RPMI7951 (cell line): ENCODE measurements at places on chromosomes 2 and 18.
A peak's percentile ranks its signal among the peaks of the same experiment; 100 is the strongest.

DNA sequence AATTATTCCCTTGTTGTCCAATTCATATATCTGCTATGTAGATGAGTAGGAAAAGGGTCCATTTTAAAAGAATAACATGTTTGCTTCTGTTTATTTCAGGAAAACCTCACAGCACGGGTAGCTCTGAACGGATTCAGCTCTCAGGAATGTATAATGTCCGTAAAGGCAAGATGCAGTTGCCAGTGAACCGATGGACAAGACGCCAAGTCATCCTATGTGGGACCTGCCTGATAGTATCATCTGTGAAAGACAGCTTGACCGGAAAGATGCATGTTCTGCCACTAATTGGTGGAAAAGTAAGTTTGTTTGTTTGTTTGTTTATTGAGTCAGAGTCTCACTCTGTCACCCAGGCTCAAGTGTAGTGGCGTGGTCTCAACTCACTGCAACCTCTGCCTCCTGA is 114.6 kb downstream of the PHLPP1 start:
- no peak for DNase-seq

GRCh38 chr2:60492548-60492947 is 60.9 kb downstream of the BCL11A start:
- no peak for DNase-seq

- no peak for DNase-seq
Measured at GRCh38 chr18:39260565-39260964, 1695.0 kb upstream of the CELF4 start.

DNA sequence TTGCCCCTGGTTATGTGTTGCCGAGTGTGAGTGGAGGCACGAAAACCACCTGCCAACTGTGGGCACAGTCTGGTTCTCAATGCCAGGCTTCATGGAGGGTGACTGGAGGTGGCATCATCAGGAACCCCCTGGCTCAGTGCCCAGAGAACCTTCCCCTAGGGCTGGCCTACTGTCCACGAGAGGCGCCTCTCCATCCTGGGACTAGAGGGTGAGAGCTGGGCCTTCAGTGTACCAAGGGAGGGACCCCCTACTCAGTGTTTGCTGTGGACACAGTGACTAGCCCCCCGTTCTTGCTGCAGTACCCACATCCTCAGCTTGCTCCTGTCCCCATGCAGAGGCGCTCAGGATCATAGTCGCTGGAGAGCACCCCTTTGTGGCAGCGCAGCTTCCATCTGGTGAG is 202.6 kb downstream of the HDAC4 start:
- no peak for DNase-seq

DNA sequence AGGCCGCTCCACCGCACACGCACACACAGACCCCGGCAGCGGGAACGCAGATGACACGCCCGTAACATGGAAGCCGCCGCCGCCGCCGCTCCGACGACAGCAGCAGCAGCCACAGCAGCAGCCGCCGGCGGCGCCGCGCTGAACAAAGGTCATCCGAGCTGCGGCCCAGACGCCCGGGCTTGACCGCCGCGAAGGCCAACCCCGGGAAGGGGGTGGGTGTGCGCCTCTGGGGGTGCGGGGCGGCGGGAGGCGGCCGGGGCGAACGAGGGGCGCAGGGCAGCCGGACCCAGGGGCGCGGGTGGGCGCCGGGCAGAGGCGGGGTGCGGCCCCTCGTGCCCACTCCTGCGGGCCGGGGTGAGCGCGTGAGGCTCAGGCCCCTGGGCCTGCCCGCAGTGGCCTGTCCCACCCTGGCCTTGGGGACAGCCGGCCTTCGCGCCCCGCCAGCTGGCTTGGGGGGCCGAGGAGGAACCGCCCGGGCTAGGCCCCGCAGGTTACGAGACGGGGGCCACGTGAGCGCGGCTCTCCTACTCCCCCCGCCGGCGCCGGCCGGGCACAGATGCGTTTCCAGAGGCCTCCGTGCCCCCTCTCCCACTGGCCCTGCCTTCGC is 1.0 kb upstream of the ZNF532 start:
- DNase-seq = peak; percentile 50

DNA sequence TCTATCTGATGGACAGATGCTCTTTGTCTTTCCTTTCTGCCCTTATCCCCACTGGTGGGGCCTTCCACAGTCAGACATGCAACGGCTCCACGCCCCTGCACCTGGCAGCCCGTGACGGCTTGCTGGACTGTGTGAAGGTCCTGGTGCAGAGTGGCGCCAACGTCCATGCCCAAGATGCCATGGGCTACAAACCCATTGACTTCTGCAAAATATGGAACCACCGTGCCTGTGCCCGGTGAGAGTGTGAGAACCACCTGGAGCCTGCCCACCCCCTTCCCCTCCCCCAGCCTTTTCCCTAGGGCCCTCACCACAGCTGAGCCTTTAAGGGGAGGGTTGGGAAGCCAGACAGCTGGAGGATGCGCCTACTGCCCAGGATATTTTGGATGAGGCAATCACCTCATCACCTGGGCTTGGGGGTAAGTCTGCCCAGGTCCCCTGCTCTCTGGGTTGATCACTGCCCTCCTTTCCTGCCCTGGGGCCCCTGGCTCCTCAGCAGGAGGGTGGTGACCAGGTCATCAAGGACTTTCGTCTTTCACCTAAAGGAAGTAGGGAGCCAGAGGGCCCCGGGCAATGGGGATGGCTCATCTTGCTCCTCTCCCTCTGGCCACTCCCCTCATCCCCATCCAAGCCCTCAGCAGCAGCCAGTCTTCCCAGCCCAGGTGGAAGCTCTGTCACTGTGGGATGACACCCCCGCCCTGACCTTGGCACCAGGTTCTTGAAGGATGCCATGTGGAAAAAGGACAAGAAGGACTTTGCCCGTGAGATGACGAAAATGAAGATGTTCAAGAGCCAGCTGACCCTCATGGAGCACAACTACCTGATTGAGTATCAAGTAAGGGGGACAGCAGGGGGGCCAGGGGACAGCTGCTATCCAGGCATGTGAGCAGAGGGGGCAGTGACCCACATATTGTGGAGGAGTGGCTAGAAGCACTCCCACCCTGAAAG is 3.7 kb downstream of the ANKRD53 start:
- DNase-seq = no peak

DNA sequence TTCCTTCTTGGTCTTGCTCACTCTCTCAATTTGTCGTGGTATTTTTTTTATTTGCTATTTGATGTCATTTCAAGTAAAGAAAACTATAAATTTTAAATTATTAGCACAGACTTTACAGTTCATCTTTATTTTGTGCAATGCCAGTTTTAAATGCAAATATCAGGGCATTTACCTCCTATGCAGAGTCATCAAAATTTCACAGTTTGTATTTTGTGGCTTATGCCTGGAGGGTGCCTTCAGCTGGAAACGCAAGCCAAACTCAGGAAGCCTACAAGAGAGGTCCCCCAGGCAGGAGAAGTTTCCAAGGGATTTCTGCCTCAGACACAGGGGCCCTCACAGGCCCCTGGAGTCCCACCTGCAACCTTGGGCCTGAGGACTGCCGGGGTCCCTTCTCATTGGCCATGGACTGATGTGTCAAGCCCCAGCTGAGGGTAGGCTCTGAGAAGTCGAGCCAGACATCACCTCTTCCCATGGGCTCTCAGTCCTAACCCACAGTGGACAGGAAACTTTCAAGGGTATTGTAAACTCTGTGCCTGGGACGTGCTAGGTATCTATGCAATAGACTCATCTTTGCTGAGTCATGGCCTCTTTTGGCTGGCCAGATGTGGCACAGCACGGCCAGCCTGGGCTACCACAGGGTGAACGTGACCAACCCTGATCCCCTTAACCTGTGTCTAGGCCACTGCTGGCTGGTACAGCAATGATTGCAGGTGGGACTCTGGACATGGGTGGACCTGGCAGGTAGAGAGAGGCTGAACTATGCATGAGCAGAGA is 236.5 kb downstream of the CELF4 start:
- DNase-seq = peak; percentile 12

DNA sequence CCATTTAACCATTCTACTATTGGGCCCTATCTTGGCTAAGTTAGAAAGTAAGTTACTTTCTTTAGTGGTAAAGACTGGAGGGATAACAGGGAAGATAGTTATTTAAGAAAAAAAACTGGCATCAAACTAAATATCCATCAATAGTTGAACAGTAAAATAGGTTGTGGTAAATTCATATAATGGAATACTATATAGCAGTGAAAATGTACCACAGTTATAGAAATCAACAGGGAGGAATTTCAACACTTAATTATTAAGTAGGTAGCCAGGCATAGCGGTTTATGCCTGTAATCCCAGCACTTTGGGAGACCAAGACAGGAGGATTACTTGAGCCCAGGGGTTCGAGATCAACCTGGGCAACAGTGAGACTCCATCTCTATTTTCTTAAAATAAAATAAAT is 3.1 kb upstream of the SPAST start:
- no peak for DNase-seq

- DNase-seq = no peak
Measured at GRCh38 chr2:57396355-57397098, 650.1 kb upstream of the VRK2 start.

DNA sequence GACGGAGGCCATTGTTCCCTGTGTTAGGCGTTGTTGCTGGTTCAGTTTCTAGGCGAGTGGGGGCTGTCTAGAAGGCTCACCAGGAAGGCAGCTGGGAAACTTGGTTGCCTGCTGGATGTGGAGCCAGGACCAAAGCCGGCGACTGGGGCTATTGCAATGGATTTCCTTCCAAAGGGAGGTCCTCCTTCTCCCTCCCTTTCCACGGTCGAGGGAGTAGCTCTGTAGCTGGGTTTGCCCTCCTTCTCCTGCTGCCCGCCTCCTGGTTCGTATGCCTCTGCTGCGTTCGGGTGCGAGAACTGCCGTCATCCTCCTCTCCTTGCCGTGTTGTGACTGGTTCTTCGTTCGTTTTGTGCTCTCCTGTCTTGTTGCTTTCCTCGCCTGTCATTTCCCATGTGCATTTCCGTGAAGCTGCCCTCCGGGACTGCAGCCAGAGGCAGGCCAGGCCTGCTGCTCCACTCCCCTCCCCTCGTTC is 203.4 kb downstream of the NEDD4L start:
- DNase-seq = no peak

GRCh38 chr2:75324141-75324540 is 124.8 kb upstream of the TACR1 start:
- peak; percentile 56 for DNase-seq
